Urothelium cell line (cell line): ENCODE measurements at places on chromosomes 2 and 18.

DNA sequence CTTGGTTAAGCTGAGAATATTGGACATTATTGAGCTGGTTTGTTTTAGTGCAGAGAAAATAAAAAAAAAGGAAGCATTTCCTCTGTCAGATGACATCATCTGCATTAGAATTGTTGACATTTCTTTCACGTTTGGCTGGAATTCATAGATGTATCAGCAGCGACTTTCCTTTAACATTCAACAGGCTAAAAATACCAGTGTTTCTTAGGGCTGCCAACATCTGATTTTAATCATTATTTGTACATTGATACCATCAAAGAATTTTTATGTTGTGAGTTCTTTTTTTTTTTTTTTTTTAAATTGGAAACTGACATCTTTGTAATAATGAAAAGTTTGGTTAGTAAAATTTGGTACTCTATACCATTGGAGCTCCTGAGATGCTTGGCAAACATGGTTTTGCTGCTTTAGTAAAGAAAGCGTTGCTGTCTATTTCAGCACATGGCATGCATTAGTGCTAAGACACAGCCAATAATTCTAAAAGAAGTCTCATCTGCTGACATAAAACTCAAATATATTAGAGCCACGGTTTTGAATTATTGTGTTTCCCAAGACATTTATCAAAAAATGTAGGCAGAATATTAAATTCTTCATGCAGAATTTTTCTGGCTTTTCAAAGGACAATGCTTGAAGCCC lies 33.6 kb downstream of the GTF2A1L start:
- DNase-seq = no peak

- DNase-seq = no peak
Measured at GRCh38 chr2:1672738-1673137, 71.6 kb downstream of the PXDN start.

DNA sequence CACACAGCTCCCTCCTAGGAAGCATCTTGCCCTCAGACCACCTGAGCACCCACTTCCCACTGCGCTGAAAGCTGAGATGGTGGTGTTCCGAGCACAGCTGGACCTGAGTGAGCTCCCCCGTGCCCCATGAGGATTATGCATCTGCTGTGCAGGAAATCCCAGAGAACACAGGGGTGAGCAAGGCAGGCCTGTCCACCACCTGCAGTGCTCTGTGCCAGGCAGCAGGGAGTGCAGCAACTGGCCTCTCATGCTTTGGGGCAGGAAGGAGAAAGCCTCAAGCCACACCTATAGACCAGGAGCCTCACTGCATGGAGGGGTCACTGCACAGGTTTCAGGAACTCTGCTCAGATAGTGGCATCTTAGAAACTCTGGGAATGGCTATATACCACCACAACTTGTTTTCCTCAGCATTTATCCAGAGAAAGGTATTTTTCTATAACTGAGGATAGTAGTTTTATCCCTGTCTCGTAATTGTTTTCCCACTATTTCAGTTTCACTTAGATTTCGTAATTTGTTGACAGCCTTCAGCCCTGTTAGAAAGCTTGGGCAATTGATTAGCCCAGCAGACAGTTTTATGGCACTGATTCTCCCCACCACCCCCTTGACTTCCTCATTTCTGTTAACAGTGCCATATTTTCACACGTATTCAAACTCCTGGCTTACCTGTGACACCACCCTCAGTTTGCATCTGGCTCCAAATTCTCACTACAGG lies 144.3 kb upstream of the DAPL1 start:
- no peak for DNase-seq

DNA sequence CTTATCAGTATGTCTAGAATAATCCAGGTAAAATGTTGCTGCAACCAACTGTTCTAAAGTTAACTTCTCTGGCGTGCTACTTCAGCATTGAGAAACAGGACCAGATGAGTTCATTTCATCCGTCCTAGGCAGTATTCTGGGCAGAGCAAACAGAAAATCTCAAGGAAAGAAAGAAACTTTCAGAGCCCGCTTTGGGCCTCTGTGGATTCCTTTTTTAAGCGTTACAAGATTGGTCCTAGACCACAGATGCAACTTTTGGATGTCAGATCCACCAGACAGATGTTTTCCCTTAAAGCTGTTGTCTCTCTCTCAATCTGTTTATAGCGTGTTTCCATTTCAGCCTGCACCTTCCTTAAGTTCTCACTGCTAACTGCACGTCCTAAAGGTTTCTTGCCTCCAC lies 75.0 kb downstream of the BCL2 start:
- no peak for DNase-seq

GRCh38 chr2:112960230-112960825 lies 17.5 kb upstream of the IL36G start:
- no peak for DNase-seq

- peak; percentile 8 for DNase-seq
Measured at GRCh38 chr2:144414324-144414845, 105.5 kb downstream of the ZEB2 start.

DNA sequence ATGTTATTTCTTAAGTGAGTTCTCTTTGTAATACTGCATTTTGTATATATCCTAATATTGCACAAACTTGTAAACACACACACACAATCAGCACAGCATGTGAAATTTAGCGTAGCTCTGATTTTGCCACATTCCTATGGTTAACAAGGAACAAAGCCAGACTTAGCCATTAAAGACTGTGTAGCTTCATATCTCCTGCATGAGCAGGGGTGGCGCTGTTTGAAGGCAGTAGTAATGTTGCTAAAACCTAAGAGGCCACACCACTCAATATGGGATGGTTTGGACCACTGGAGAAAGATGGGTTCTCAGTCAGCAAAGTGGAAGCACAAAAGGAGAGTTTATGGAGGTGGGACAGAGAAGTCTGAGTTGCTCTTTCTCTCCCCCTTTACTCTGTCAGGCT lies 61.1 kb upstream of the RND3 start:
- DNase-seq = peak; percentile 18

DNA sequence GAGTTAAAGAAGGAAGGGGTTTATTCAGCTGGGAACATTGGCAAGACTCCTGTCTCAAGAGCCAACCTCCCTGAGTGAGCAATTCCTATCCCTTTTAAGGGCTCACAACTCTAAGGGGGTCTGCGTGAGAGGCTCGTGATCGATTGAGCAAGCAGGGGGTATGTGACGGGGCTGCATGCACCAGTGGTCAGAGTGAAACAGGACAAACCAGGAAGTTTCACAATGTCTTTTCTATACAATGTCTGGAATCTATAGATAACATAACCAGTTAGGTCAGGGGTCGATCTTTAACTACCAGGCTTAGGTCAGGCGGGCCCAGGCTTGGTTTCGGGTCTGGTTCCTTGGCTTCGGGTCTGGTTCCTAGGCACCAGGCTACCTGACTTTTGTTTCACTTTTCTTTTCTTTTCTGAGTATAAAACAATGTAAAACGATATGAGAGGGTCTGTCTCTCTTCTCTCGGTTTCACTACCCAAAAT lies 30.1 kb upstream of the LIPG start:
- no peak for DNase-seq

DNA sequence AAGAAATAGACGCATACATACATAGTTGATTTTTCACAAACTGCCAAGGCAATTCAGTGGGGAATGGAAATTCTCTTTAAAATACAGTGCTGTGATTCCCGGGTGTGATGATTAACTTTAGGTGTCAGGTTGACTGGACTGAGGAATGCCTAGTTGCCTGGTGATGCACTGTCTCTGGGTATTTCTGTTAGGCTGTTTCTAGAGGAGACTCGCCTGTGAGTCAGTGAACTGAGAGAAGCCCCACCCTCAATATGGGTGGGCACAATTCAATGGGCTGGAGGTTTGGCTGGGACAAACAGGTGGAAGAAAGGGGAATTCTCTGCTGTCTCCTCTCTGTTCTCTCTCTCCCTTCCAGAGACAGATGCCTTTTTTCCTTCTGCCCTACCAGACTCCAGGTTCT lies 187.6 kb downstream of the ARHGAP28 start:
- peak; percentile 41 for DNase-seq

DNA sequence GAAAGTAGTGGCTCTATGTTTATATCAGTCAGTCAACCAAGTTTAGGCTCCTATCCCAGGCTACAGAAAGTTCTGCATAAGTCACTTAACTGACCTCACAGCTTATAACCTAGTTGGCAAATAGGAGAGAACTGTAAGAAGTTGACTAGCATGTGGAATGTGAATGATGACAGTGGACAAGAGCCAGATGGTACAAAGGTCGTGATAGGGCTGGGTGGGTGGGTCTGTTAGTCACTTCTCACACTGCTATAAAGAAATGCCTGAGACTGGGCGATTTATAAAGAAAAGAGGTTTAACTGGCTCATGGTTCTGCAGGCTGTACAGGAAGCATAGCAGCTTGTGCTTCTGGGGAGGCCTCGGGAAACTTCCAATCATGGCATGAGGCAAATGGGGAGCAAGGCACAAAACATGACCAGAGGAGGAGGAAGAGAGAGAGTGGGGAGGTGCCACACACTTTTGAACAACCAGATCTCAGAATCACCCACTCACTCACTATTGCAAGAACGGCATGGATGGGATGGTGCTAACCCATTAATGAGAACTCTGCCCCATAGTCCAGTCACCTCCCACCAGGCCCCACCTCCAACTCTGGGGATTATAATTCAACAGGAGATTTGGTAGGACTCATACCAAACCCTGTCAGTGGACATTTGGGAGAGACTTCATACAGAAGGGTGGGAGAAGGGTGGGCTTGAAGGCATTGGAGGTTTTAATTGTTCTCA lies 68.8 kb downstream of the LTBP1 start:
- peak; percentile 31 for DNase-seq

DNA sequence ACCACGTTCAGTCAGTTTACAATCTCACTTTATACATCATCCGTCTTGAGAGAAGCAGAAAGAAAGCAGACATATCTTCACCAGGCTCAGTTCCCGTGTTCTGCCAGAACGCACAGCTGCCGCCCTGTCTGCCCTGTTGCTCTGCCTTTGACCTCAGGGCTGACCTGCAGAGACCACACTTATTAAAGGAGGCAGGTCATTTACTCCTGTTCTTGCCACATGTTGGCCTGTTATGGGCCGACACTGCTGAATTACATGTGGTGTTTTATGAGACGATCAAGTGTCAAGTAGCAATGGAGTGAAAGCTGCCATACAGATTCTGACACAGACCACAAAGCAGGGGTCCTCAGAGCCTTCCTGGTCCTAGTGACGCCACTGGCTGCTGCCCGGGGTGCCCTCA lies 232.2 kb downstream of the TTC32 start:
- DNase-seq = no peak

- no peak for DNase-seq
Measured at GRCh38 chr18:45871431-45872084, 46.1 kb downstream of the SIGLEC15 start.

DNA sequence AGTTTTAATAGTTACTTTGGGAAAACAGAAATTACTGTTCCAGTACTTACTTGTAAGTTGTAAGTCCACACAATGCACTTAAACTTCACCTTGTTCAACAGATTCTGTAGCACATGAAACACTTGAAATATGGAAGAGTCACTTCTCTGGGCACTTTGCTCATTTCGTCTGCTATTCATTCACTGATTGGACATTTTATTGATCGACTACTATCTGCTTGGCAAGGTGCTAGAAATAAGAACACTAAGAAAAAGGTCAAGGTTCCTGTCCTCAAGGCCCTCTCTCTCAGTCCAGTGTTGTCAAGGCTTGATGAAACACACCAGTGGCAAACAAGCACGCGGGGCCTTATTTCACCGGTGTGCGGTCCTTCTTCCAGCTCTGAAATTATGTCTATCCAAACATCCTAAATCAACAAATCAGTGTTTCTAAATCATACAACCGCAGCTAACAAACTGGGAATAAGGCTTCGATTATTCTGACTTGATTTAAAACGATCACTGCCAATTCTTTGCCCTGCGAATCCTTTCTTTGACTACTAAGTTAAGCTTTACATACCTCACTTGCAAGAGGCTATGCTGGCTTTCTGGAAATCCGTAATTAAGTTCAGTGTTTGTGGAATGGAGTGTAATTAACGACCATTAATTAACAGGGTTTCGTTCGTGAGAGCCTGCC lies 780 bp upstream of the ITGAV start:
- no peak for DNase-seq

DNA sequence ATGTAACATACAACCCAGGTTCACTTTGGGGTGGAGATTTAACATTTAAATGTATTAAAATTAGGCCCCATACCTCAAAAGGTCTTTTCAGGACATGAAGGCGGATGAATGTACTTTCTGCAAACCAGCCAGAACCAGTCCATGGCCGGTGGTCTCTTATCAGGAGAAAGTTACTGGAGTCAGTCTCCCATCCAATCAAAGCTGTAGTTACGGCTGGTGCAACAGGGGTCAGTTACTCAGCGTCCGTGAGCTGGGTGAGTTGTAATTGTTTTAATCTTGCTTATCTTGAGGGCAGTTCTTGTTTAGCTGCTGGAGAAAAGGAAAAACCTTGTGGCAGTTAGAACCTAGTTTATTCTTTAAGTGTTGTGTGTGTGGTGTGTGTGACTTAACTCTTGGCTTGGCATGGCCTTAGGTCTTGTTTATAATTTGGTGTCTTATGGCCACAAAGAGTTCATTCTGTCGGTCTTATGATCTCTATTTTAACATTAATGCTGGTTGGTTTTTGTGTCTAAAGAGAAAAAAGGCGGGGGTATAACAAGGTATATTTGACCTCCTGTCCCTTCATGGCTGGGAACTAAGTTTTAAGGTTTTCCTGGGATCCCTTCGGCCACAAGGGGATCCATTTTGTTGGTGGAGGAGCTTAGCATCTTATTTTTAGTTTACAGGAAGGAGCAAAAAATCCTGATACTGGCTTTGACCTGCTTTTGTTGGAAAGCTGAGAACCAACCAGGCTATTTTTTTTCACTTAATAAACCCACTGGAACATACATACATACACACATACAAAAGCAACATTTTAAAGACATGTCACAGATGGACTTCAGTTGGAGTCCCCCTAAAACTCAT lies 143.5 kb upstream of the NCK2 start:
- no peak for DNase-seq

DNA sequence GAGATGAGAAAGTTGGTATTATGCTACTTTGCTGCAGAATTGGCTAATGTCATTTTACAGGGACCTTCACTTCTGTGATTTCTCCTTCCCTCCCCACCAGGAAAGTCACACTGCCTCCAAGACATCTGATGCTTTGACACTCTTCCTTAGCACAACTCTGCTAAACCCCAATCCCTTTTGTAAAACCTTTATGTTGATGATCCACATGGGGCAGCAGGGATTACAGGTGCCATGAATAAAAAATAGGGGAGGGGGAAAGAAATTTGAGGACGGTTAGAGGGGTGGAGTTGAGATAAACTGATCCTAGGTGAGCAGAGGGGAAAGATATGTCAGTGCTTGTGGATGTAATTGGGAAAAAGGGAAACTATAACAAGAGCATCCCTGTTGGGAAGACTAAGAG lies 26.4 kb downstream of the CCNT2 start:
- no peak for DNase-seq

GRCh38 chr2:128421861-128422311 lies 103.2 kb upstream of the HS6ST1 start:
- DNase-seq = no peak

GRCh38 chr2:100291152-100291970 lies 30.9 kb downstream of the LONRF2 start:
- peak; percentile 94 for DNase-seq

GRCh38 chr2:44522846-44523245 lies 161.1 kb downstream of the CAMKMT start:
- DNase-seq = no peak

GRCh38 chr2:127660291-127660578 lies 14.3 kb downstream of the GPR17 start:
- DNase-seq = no peak
